ENCODE measurements at places on chromosomes 7 and 10.
A peak's percentile ranks its signal among the peaks of the same experiment; 100 is the strongest.

- DNase-seq, result no peak
These were observed 56.4 kb downstream of the BBS9 start for GRCh38 chr7:33185786-33186185.

- DNase-seq, result no peak
These were observed 20.3 kb downstream of the SEC61G start for GRCh38 chr7:54738737-54739136.

DNA sequence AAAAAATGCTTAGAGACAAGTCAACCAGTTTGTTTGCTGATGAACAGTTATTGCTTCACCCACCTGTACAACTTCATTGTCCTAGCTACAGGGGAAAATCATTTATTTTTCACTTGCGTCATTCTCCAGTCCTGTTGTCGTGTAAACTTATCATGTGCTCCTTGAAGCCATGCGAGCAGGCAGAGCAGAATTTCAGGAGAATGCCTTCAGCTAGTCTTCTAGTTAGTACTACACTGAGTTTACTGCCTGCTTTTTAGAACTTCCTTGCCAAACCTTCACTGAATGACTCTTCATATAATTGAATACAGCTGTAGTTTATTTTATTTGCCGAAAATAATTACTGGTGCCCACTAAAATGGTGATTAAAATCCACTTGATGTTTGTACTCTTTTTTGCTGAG is 15.6 kb downstream of the RPA3 start:
- DNase-seq, result no peak

GRCh38 chr10:58158806-58159205 is 108.9 kb downstream of the IPMK start:
- no peak for DNase-seq

DNA sequence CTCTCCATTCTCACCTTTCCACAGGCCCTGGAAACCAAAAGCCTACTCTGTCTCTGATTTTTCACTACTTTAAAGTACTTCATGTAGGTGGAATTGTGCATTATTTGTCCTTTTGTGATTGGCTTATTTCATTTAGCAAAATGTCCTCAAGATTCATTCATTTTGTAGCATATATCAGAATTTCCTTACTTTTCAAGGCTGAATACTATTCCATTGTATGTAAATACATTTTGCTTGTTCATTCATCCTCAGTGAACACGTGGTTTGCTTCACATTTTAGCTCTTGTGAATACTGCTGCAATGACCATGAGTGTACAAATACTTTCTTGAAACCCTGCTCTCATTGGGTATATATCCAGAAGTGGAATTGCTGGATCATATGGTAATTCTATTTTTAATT is 8.8 kb downstream of the C1GALT1 start:
- DNase-seq, result no peak

- no peak for DNase-seq
These were observed 148.4 kb downstream of the TCERG1L start for GRCh38 chr10:131162866-131163843.

- peak; percentile 33 for DNase-seq
These were observed 69.0 kb upstream of the PDCD4 start for GRCh38 chr10:110802551-110803238.

DNA sequence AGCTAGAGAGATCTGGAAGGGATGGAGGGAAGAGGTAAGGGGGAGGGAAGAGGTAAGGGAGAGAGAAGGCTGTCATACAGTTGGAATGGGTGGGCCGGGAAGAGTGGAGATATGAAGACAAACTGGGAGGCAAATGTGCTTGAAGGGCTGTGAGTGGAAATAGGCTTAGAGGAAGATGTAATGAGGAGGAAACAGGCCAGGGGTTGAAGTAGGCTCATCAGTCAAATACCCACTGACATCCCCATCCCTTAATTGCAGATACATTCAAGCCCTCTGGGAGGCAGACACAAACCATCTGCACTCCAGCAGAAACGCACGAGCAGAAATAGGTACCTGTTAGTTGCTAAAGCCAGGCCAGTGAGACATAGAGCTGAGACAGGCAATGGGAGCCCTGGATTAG is 2.1 kb downstream of the SYNPO2L start:
- no peak for DNase-seq

GRCh38 chr7:50068850-50069551 is 24.0 kb downstream of the ZPBP start:
- DNase-seq, result peak; percentile 17

GRCh38 chr10:29921071-29921446 is 138.3 kb downstream of the JCAD start:
- DNase-seq, result no peak

- DNase-seq, result no peak
These were observed 130.5 kb downstream of the CUX1 start for GRCh38 chr7:101947899-101948298.

DNA sequence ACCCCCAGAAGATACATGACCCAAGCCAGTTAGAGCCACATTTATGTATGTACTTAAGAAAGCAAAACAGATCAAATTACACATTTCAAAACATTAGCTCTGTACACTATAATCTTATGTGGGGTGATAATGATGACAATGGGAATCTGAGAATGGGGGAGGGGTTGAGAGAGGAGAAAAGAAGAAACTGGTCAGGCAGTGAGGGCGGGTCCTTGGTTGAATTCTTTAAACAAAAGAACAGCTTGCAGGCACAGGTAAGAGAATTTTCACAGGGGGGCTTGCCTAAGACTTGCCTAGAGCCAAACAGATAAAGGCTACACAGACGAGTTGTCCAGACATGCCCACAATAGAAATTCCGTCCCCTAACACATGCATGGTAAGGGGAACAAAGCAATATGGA is 76.8 kb upstream of the PTER start:
- no peak for DNase-seq
